Spinal cord (tissue), 10 donors: ENCODE measurements at places on chromosomes 11 and 22.

- no peak for DNase-seq
Observed at GRCh38 chr22:27857443-27857842, 55.9 kb upstream of the MN1 start.

DNA sequence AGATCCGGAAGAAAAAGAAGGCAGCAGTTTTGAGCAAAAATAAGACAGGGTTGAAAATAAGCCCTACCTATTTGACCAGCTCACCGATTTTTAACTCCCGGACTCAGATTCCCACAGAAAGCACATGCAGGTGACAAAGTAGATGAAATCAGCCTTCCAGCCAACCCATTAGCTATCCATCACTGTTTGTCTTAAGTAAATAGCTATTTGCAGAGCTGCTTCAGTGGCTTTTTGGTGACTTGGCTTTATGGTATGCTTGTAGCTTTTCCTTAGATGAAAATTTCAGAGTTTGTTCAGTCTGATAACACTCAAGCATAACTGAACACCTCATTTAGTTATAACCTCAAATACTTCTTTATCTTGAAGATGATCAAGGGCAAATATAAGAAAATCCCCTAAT, 192.6 kb downstream of the HIPK3 start:
- DNase-seq: no peak

GRCh38 chr22:49600891-49601431, 226.7 kb downstream of the BRD1 start:
- DNase-seq: no peak

DNA sequence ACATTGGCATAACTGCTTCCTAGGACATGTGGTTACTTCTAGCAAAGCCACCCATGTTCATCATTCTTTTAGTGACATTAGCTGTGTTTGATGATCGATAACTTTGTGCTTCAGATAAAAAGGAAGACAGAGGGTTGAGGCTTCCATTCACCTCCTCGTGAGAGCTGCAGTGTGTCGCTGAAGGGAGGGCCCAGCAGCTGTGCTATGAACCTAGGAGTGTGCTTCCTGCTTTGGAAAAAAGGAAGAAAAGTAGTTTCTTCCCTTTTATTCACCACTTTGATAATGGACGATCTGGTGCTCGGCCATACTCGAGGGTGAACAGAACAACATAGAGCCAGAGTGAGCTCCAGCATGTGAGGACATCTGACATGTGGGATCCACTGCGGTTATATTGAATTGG, 6.1 kb upstream of the RFPL2 start:
- no peak for DNase-seq

DNA sequence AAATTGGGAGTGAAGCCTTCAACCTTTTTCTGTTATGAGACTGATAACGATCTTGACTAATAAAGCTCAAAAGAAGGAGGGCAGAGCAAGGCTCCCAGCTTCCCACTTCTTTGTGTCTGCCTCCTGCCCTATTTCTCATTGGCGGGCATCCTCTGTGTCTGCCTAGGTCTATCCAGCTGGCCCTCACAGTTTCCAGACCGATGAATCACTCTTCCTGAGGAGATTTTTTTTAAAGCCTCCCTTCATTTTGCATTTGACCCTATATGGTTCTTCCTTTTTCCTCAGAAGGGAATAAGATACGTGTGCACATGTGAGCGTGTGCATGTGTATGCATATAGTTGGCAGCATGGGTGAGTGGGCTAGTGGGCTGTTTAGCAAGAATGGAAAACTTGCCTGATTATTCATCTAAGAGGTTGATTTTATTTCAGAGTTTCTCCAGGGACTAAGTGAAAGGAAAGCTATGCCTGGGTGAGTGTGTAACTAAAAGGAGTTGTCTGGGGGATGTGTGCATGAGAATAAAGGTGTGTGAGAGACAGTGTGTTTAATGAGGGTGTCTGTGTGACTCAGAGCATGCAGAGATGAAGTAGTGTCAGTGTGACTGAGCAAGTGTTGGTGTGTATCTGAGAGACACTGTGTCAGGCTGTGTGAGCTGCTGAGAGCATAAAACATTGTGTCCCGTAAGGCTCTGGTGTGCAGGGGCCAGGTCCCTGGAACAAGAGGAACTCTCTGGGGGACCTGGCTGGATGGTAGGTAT, 12.2 kb downstream of the PHLDB1 start:
- no peak for DNase-seq

GRCh38 chr22:27247701-27248434, 553.7 kb downstream of the MN1 start:
- DNase-seq: no peak

GRCh38 chr11:69180226-69180625, 24.5 kb downstream of the SMIM38 start:
- no peak for DNase-seq

GRCh38 chr22:40434745-40435144, 64.4 kb downstream of the SGSM3 start:
- DNase-seq: no peak

GRCh38 chr22:26565181-26565580, 24.8 kb downstream of the TPST2 start:
- no peak for DNase-seq

- DNase-seq: peak; percentile 4
Observed at GRCh38 chr11:43788421-43788820, 92.2 kb upstream of the ALKBH3 start.

DNA sequence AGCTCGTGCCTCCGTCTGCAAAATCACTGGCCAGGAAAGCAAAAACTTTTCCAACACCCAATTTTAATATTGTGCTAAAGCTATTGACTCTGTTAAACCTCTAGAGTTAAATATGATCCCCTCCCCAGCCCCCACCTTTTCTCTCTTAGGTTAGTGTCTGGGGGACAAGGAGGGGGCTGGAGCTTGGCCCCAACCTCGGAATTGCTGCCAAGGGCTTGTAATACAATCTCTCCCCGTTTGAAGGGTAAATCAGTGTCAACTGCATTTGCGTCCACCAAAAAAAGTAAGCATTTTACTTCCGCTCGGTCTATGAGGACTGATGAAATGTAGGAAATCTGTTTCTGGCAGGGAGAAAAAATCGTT, at the start of gene GAS2:
Gene GAS2 (plus strand): TSS at position 287 of the 363 bp plus-strand sequence. CDS start 8,259 bp downstream, outside the sequence.
- no peak for DNase-seq

GRCh38 chr11:95337972-95338429, 107.0 kb upstream of the SESN3 start:
- DNase-seq: no peak

DNA sequence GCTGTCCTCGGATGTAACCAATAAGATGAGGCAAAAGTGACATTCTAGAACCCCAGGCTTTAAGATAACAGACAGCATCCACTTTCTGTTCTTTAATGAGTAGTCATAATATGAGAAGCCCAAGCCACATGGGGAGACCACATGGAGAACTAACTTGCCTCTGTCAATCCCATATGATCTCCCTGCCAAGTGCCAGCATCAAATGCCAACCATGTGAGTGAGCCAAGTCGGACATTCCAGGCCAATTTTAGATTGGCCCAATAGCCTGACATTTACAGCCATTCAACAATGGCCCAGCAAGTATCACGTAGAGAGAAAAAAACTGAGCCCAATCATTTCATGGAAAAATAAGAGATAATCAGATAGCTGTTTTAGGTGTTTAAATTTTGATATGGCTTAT, 2048.3 kb upstream of the RAG2 start:
- no peak for DNase-seq

- DNase-seq: no peak
Observed at GRCh38 chr22:41979423-41980250, 10.4 kb downstream of the SEPTIN3 start.

DNA sequence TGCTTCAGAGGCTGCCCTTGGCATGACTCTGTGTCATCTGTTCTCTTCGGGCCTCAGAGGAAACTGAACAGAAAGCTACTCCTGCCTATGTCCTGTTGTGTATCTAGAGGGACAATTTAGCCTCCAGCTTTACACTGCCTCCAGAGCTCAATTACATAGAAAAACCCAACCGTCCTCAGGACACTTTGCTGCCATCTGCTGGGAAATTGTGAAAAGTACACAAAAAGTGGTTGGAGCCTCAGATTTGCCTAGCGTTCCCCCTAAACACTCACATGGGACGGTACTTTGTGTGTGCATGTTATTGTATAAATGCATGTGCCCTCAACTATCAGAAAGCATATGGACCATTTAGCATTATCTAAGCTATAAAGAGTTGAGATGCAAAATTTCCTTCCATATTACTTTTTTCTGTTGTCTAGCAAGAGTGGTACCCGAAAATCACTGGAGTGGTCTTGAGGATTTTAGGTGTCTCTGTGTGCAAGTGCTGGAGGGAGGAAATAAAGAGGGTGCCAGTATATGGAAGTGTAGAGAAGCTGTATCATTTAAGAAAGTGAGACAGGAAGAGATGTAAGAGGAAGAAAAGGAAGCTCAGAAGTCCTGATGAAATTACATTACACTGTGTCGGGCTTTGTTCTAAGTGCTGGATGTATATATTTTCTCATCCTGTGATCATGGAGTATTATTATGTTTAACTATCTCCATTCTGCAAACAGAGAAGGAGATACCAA, 8.7 kb upstream of the MS4A4E start:
- peak; percentile 58 for DNase-seq

DNA sequence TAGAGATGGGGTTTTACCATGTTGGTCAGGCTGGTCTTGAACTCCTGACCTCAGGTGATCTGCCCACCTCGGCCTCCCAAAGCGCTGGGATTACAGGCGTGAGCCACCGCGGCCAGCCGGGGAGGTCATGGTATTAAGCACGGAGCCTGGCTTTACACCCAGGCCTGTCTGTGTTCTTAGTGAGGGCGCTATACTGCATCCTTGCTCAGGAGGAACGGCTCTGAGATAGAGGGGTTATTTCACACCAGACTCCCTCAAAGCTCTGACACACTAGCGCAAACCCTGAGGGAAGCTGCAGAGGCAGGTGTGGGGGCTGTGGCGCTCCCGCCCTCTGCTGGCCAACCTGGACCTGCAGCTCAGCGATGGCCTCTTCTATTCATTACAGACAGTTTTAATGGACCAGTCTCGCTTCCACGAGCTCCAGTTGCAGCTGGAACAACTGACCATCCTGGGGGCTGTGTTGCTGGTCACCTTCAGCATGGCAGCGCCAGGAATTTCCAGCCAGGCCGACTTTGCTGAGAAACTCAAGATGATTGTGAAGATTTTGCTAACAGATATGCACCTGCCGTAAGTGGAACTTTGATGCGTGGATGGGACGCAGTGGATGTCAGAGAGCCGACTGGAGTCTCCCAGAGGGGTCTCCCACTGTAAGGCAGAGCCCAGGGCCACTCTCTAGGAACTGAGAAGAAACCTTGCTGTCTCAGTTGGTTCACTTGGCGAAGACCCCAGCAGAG, 26.2 kb downstream of the TCP11L1 start:
- DNase-seq: peak; percentile 68
